H4 (cell line): ENCODE measurements at places on chromosomes 13 and 19. TPM values are rescaled to one million over a fixed set of nuclear protein-coding genes. Genes with fewer than 3 reads are reported as not detected.

Gene KLK1
- not detected in 2 replicates for total RNA-seq

Gene BRCA2
- total RNA-seq, result 3.3 and 8.1 TPM in 2 replicates

Gene LINGO3
- total RNA-seq, result 0.02 TPM in 1 of 2 replicates, not detected in the other

Gene YJEFN3
- total RNA-seq, result 0.10 TPM in 1 of 2 replicates, not detected in the other

GRCh38 chr13:100542826-100543156 lies 45.8 kb downstream of the GGACT start:
- peak; percentile 18 for DNase-seq

DNA sequence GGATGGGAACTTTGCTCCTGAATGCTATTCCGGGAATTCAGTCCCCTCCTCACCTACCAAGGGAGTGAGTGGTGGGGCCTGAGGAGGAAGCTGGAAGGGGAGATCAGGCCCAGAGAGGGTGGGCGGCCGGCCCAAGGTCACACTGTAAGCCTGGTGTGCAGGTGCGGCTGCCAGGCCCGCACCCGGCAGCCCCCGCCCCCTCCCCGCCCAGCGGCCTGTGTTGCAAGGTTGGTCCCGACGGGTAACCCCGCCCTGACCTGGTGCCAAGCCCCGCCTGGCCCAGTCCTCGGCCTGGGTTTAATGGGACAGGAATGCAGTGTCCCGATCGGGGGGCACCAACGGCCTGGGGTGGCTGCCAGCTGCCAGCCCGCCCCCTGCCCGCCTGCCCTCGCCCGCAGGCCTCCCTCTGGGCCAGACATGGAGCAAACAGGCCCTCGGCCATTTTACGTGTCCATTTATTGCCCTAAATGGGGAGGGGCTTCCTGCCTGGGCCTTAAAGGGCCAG lies 5.5 kb downstream of the ZBTB7A start:
- no peak for DNase-seq
